Mesenchymal stem cell (in vitro differentiated cells and primary cell): ENCODE measurements at places on chromosomes 4 and X.

DNA sequence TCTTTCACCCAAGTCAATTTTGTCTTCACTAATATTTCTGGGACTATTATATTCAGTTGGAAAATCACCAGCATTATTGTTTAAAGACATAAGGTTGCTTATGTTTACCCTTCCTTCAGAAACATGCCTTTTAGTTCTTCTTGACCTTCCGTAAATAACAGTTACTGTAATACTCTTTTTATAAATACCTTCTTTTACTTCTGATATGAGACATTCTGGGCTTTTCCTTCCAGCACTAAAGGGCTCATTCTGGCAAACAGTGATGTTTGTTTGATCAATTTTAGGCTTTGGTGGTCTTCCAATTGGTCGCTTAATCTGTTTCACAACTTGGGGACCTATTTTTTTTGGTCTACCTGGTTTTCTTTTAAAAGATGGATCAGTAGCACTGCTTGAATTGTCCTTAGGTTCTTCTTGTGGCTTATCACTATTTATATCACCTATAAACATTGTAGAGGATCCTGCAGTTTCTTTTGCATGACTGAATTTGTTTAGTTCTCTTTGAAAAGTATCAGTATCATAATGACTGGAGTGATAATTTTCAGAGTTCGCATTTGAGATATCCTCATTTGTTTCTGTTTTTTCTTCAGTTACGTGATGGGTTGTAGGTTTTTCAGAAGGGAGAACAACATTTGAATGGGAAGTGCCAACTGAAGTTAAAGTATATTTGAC, 64.8 kb downstream of the NCAPG start:
- DNase-seq = no peak

DNA sequence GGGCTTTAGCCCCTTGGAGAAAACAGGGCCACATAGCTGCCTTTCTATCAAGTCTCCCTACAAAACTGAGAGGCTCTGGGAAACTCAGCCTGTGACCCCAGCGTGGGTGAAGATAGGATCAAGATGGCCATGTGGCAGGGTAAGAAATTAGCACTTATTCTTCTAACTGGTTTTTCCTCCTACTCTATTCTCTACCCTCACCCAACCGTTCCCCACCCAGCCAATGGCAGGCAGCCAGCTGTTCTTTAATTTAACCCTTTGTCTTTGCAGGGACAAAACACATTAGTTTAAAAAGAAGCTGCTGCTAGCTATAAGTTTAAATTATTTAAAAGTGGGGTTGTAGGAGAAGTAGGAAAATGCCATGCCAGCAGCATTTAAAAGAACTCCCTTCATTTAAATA, 2.8 kb downstream of the CLCN5 start:
- no peak for DNase-seq

GRCh38 chr4:187307131-187307530, 583.5 kb upstream of the FAT1 start:
- DNase-seq = no peak

DNA sequence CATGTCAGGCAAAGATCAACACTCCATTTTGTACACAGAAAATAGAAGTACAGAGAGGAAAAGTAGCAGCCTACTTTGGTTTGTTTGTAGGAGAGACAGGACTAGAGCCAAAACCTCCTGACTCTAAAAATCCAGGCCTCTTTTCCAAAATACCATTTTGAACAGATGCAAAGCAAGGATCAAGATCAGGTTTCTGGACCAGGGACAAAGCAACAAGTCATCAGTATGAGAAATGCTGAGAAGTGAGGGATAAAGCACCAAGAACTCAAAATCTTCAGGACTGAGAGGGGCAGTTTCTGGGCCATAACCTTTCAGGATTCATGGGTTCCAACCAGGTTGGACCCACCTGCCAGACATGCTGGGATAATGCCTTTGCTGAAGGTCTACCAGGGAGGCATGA, 36.6 kb upstream of the MBTPS2 start:
- DNase-seq = no peak

DNA sequence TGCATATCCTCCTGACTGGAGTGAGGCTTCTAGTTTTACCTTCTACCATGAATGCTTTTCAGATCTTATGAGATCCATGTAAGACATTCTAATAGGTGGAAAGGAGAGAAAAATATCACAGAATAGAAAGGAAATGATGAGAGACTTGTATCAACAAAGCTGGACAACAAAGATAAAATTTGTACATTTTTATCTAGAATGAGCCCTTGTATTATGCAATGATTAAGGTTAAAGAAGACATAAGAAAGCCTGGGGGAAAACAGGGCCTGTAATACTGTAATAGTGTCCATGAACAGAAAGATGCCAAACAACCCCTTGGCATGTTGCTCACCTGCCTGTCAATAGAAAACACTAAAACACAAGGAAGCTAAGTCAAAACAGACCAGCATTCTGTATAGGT, 44.2 kb upstream of the SCRG1 start:
- no peak for DNase-seq

- peak; percentile 53 for DNase-seq
Measured at GRCh38 chrX:15947648-15948317, 93.2 kb upstream of the AP1S2 start.

DNA sequence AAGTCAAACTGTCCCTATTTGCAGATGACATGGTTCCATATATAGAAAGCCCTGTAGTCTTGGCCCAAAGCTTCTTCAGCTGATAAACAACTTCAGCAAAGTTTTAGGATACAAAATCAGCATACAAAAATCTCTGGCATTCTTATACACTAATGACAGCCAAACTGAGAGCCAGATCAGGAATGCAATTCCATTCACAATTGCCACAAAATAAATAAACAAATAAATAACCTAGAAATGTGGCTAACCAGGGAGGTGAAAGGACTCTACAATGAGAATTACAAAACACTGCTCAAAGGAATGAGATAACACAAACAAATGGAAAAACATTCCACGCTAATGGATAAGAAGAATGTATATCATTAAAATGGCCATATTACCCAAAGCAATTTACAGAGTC, 52.9 kb upstream of the CXCL8 start:
- no peak for DNase-seq

- peak; percentile 42 for DNase-seq
Measured at GRCh38 chr4:123661080-123661737, 264.6 kb downstream of the SPRY1 start.

DNA sequence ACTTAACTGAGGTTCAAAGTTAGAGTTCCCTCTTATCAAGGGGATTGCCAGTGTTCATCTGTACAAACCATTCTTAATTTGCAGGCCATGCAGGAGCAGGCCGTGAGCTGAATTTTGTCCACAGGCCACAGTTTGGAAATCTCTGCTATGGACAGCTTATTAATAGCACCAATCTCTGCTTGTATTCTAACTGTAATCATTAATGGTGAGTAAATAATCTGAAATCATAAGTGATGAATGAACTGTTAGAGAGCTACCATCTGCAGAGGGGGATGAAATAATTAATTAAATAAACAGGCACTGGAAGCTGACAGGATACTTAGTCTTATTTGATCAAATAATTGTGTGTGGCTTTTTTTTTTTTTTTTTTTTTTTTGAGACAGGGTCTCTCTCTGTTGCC, 48.5 kb upstream of the PDLIM3 start:
- no peak for DNase-seq

DNA sequence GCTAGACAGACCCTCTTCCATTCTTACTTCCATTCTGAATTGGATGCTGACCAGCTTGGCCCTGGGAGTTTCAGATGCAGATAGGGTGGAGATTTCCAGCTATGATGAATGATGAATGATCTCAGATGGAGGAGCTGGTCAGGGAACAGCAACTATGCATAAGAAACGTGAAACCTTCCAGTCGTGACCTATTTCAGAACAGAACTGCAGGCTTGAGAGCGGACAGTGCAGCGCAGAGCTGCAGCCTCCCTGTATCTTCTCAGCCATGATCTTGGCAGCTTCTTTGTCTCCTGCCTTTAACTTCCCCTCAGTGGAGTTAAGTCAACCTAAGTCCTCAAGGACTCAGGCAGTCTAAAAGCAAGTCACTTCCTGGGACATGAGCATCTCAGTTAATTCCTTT, 43.3 kb upstream of the HAND2 start:
- DNase-seq = peak; percentile 5

- no peak for DNase-seq
Measured at GRCh38 chr4:147447786-147448185, 33.1 kb upstream of the EDNRA start.
